ENCODE measurements at places on chromosomes 16 and 17. TPM values are rescaled to one million over a fixed set of nuclear protein-coding genes. Genes with fewer than 3 reads are reported as not detected.

PRAC1 gene
- not detected for total RNA-seq

ARL16 gene
- total RNA-seq, result 49.4 TPM

B9D1 gene
- 48.8 TPM for total RNA-seq

CBFA2T3 gene
- 0.86 TPM for total RNA-seq

CCL7 gene
- total RNA-seq, result not detected

CISD3 gene
- total RNA-seq, result 95.6 TPM

CCL1 gene
- not detected for total RNA-seq

PRR15L gene
- total RNA-seq, result 2.1 TPM

C17orf50 gene
- 0.59 TPM for total RNA-seq

GUCY2D gene
- total RNA-seq, result 0.38 TPM
